ENCODE measurements at places on chromosomes 7 and 10.

- no peak for DNase-seq
Measured at GRCh38 chr7:91533996-91534395, 269.8 kb downstream of the FZD1 start.

GRCh38 chr7:90209776-90210175 lies 1.8 kb upstream of the STEAP2 start:
- DNase-seq: no peak

GRCh38 chr10:71918992-71919391 lies 45.2 kb upstream of the CHST3 start:
- DNase-seq: no peak

DNA sequence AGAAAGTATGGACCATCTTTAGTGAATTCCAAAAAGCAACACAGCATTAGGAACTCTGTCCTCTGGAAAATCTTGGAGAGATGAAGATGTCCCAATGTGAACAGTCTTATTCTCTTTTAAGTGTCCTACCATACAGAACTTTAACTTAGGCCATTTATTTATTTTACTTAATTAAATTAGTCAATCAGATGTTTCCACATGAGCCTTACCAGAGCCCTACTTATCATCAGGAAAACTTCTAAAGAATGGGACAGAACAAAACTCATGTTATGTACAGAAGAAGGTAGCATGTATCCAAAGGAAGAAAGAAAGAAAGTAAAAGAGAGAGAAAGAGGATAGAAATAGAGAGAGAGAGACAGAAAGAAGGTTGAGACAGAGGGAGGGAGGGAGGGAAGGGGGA lies 276.4 kb downstream of the ETV1 start:
- DNase-seq: no peak

- no peak for DNase-seq
Measured at GRCh38 chr7:99235925-99236324, 28.0 kb upstream of the KPNA7 start.

- DNase-seq: no peak
Measured at GRCh38 chr10:36026656-36027390, 384.7 kb upstream of the FZD8 start.

- no peak for DNase-seq
Measured at GRCh38 chr10:36662571-36662970, 462.8 kb upstream of the ANKRD30A start.

- DNase-seq: no peak
Measured at GRCh38 chr7:99772565-99772964, 11.4 kb downstream of the CYP3A4 start.

Measured in CD4-positive, alpha-beta T cell treated with Interleukin-1 beta for 1 hour (primary cell).